ENCODE measurements at places on chromosomes 1 and 21.
A peak's percentile ranks its signal among the peaks of the same experiment; 100 is the strongest.

- no peak for DNase-seq
Observed at GRCh38 chr1:198901266-198901665, 262.4 kb downstream of the PTPRC start.

GRCh38 chr1:59384443-59384842, 87.5 kb downstream of the FGGY start:
- no peak for DNase-seq

GRCh38 chr1:211738691-211739301, 63.4 kb upstream of the NEK2 start:
- peak; percentile 58 for DNase-seq

GRCh38 chr21:25638660-25639550, at the start of gene JAM2:
JAM2 (plus strand) TSS chr21:25639258; CDS start chr21:25639822, 564 bp downstream.
- peak; percentile 81 for DNase-seq

DNA sequence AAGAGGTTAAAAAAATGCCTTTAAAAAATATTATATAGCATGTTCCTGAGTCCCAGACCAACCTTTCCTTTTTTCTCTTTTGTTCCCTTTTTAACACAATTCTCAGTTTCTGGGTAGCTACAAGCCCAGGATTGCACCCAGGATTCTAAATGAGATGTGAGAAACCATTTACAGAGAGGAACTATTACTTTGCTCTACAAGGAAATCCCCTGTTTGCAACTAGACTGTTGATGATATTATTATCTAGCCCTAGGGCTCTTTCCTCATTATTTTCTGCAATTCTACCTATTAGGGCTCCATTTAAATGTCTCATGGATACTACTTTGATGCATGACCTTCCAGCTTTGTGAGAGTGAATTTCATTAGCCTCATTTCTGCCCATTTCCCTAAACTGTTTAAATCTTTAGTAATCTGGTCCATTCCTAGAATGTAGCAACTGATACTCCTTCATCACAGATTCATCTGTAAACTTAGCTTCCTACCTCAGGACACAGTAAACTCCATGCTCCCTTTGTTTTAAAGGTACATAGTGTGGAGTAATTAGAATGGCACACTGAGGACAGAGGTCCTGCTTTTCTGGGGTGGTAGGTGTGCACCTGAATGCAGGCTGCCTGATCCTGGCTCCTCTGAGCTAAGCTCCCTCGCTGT, 7.1 kb upstream of the KIF14 start:
- DNase-seq: no peak

DNA sequence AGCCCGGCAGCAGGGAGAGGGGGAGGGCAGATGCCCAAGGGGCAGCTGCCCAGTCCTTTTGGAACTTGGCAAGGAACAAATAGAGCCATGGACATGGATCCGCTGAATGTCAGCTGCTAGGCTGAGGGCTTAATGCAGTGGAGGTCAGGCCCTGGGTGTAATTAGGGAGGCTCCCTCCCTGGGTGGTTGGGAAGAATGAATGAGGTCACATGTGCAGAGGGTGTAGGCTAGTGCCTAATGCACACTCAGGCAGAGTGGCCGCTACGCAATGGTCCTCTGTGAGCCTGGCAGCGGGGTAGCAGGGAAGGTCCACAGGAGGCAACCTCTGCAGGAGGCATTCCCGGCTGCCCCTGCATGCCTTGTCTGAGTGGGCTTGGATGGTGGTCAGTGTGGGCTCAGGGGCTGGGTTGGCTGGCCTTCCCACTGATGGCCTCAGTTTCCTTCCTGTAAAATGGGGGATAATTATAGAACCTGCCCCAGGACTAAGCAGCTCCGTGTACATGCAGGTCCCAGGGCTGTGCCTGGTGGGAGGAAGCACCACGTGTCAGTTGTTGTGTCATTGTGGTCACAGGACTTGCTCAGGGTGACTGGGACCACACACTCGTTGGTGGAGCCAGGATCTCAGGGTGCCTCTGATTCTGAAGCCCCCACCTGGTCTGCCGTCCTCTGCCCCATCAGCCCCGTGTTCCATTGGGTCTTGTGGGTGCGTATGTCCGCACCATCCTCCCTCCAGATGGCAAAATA, 81.6 kb upstream of the ACTL8 start:
- DNase-seq: no peak

DNA sequence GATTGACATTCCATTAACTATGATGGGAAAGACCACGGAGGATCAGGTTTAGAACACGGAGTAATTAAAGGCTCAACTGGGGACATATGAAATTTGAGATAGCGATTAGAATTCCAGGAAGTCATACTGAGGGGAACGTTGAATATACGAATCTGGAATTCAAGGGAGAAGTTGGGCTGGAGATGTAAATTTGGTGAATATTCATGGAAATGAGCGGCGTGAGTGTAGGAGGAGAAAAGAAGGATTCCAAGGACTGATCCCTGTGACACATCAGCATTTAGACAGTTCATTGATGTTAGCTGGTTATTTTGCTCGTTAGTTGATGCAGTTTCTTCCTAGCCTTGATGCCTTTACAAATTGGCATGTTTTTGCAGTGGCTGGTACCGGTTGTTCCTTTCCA, 242.8 kb upstream of the KIAA0040 start:
- no peak for DNase-seq

DNA sequence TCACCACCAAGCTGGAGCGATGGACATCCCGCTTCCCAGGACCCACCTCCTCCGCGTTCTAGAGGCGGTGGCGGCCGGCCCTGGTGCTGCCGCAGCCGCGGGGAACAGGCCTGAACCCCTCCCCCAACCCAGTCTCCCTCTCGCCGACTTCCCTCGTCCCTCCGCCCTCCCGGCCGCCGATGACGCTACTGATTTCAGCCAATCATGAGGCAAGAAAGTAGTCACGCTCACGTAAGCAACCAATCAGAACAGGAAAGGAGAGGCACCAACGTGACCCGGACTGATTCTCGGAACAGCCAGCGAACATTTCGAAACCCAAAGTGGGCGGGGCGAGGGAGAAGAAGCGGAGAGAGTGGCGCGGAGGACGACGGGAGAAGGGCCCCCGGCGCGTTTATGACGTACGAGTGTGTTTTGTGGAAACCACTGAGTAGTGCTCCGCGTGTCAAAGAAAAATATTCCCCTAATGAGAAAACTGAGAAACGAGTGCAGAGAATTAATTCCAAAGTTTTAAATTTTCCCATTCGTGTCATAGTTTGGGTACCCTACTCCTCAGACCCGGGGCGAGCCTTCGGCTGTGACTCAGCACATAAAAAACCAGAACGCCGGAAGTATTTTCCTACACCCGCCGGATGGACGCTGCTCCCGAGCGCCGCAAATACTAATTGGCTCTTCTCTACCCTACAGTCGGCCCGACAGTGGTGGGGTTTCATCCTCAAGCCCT, at the start of gene NRDC:
TSS of gene NRDC (minus strand) at position 112 of the 721 bp plus-strand sequence. CDS start 112 bp downstream, outside the sequence.
- DNase-seq: peak; percentile 100

DNA sequence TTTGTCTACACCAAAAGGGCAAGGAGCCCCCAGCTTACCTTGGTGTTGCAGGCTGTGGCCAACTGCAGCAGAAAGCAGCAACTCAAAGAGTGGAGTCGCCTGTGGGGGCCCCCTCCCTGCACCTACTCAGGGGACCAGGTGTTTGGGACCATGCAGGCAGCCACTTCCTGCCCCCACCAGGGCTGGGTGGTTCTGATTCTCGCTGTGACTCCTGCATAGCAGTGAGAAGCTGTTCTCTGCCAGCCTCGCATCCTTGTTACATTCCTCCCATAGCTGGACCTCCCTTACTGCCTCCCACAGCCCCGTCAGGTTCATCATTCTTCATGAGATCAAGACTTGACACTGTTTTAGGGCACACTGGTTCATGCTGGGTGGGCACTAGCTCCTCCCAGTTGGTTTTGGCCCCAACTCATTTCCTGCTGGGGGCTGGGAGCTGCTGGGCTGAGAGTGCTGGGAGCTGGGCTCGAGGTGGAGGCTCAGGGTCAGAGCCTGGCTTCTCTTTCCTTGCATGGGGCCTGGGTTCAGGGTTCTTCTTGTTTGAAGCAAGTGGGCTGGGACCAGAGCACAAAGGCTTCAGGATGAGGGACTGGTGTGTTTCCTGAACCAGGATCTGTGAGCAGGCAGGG, 146.9 kb upstream of the C1orf174 start:
- DNase-seq: peak; percentile 54

DNA sequence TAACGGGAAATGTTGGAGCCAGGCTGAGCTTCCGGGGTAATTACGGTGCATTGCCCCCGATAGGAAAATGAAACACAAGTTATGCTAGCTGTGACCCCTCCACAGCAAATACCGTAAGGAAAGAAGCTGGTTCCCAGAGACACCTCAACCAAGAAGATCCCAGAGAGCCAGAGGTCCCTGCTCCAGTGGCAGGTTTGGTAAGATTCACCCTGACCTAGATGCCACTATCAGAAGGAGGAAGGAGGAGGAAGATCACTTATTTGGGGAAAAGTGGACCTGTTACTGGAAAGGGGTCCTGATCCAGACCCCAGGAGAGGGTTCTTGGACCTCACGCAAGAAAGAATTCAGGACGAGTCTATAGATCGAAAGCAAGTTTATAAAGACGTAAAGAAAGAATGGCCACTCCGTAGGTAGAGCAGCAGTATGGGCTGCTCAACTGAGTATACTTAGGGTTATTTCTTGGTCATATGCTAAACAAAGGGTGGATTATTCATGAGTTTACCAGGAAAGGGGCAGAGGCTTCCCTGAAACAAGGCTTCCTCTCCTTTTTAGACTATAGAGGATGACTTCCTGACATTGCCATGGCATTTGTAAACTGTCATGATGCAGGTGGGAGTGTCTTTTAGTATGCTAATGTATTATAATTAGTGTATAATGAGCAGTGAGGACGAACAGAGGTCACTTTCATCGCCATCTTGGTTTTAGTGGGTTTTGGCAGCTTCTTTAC, 7.5 kb upstream of the CAPN9 start:
- no peak for DNase-seq

- no peak for DNase-seq
Observed at GRCh38 chr1:165854101-165854845, 26.9 kb downstream of the UCK2 start.

- DNase-seq: no peak
Observed at GRCh38 chr1:189431447-189431846, 1046.2 kb downstream of the BRINP3 start.

- DNase-seq: peak; percentile 65
Observed at GRCh38 chr1:54355931-54356679, 50.1 kb downstream of the SSBP3 start.

- DNase-seq: peak; percentile 52
Observed at GRCh38 chr1:234573711-234574299, 36.2 kb downstream of the IRF2BP2 start.

- DNase-seq: no peak
Observed at GRCh38 chr1:107588321-107588720, 376.7 kb downstream of the VAV3 start.

DNA sequence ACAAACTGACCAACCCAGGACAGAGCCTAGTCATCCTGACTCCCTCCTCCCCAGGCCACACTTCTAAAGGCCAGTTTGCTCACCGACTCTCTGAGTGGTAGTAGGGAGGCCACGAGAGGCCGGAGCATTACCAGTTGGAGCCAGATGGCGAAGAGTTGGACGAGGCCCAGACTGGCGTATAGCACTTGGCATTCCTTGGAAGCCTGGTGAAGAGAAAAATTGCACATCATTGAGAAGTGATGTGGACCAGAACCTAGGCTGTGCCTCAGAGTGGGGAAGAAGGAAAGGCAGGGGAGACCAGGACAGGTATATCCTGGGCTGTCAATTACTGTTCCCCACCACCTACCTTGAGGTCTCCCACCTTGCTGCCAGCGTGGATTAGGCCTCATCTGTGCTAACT, 12.2 kb downstream of the PABPC4 start:
- no peak for DNase-seq

GRCh38 chr1:206930210-206930798, 8.6 kb upstream of the FCMR start:
- no peak for DNase-seq

- DNase-seq: no peak
Observed at GRCh38 chr1:244628789-244629188, 24.1 kb upstream of the DESI2 start.

- no peak for DNase-seq
Observed at GRCh38 chr1:246181241-246181640, 325.8 kb downstream of the SMYD3 start.

DNA sequence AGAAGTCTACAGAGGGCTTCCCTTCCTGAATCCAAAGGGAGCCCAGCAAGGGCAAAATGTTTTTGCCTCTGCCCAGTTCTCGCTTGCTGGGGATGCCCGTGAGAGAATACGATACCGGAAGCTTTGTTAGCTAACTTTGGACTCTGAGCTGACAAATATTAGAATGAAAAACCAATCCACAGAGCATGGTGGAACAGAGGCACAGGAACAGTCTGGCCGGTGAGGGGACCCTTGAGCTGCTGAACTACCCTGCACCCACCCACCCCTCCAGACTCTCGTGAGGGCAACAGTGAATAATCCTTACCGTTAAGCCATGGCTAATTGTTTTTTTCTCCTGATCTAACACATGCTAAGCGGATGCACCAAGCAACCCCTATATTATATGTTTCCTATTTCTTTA, 76.3 kb upstream of the AKT3 start:
- DNase-seq: no peak

DNA sequence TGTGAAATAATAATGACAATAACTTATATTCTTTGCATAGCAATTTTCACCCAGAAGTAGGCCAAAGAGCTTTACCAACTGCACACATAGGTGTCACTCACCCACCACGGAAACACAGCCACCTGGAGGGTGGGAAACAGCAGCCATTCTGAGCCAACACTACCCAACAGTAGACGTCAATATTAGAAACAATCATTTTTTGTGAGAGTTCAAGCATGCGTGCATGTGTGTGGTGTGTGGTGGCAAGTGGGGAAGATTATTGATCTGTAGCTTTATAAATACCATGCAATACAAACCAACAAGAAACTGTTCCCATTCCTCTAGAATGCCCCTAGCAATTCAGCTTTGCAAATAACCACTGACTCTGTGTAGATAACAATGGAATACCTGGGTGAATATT, 19.1 kb downstream of the PROX1 start:
- DNase-seq: no peak

- DNase-seq: no peak
Observed at GRCh38 chr1:75980972-75981897, 49.0 kb upstream of the ASB17 start.

DNA sequence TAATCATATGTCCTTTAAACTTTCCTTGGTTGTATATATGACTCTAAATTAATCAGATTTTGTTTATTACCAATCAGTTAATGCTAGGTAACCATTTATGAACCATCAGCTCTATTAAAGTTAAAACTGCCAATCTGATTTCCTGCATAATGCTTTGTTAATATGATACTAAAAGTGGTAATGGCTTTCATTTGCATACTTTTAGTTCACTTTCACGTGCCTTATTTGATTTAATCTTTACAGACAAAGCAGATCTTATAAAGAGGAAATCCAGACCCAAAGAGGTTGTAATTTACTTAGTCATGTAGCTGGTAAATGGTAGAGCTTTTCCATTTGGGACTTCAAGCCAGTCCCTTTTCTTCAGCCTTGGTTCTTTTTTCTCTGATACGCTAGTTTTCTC, 61.3 kb downstream of the CLIC4 start:
- no peak for DNase-seq

DNA sequence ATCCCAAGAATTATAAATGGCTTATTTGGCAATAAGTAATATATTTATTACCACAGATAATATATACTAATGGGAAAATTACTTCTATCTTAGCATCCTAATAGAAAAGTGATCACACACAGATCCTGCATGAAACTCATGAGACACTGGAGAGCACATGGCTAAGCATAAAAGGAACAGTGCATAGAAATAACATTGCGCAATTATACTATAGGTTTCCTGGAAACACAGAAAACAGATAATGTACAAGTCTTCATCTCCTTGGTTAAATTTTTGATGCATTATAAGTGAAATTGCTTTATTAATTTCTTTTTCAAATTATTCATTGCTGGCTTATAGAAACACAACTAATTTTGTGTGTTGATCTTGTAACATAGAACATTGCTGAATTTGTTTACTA, 210.4 kb downstream of the USH2A start:
- no peak for DNase-seq
